DMS 273 treated with DMSO at 0.1 percent for 48 hours (cell line): ENCODE measurements at places on chromosomes 7 and 10.

GRCh38 chr7:128800567-128800966 is 8.8 kb downstream of the CCDC136 start:
- DNase-seq: no peak

GRCh38 chr10:15738270-15738925 is 18.7 kb upstream of the ITGA8 start:
- no peak for DNase-seq

DNA sequence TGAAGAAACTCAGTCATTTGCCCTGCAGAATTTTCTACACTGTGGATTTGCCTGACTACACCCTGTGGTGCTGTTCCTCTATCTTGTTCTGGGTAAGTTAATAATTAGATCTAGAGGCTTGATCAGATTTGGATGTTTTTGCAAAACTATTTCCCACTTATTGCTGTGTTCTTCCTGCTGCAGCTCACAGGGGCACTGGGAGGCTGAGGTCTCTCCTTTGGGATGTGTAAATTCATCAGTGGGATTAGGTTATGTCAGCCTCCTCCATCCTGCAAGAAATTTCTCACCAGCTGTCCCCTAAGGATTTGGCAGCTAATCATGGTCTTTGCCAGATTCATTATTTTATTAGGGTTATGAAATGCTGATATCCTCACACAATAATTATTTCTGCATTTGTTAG is 148.1 kb upstream of the ZNF32 start:
- no peak for DNase-seq

GRCh38 chr7:1097120-1097504 is 9.2 kb downstream of the GPER1 start:
- DNase-seq: no peak

DNA sequence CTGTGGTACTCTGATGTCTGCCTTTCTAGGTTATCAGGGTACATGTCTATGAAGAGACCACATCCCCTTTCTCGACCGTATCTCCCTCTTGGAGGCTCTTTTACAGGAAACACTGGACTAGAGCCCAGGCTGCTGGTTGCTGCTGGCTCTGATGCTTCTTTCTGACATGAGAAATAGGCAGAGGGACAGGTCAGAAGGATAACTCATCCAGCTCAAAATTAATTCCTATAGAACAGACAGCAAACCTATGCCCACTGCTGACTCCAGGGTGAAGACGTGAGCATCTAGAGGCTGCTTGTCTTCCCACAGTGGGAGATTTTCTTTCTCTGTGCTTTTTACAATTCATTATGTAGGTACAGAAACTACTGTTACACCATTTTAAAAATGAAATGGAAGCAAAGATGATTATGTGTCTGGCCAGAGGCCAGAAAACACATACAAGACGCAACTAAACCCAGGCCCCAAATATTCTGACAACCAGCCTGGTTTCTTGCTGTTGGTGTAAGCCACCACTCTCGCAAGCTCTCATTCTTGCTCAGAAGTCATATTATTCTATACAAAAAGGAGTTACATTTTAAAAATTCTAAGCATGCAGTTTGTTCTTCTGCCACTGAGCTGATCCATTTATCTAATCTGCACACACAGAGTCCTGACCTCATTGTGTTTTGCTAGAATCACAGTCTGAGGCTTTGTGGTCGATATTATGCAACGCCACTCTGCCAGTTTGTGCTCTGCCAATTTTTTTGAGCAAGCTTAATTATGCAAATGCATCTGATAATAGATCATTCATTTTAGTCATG is 424.3 kb downstream of the KIF20B start:
- DNase-seq: no peak

GRCh38 chr10:101062232-101063049 is 652 bp downstream of the KAZALD1 start:
- no peak for DNase-seq
